ENCODE measurements at places on chromosomes 2 and 18. TPM values are rescaled to one million over a fixed set of nuclear protein-coding genes. Genes with fewer than 3 reads are reported as not detected.

NBAS gene
- total RNA-seq, result 125 TPM

NYAP2 gene
- not detected for total RNA-seq

MROH2A gene
- not detected for total RNA-seq

CDH19 gene
- not detected for total RNA-seq

PSTPIP2 gene
- total RNA-seq, result 11.5 TPM

ZNF519 gene
- 3.6 TPM for total RNA-seq

DYNAP gene
- total RNA-seq, result not detected

B4GALT6 gene
- 6.0 TPM for total RNA-seq

STPG4 gene
- 0.17 TPM for total RNA-seq
